ENCODE measurements at places on chromosomes 7 and 10. TPM values are rescaled to one million over a fixed set of nuclear protein-coding genes. Genes with fewer than 3 reads are reported as not detected.

Gene ABCB1
- total RNA-seq: 3.0 TPM

Gene AUTS2
- total RNA-seq: 8.6 TPM

GRCh38 chr7:26667514-26668133 lies 196.8 kb downstream of the SKAP2 start:
- peak; percentile 61 for DNase-seq

DNA sequence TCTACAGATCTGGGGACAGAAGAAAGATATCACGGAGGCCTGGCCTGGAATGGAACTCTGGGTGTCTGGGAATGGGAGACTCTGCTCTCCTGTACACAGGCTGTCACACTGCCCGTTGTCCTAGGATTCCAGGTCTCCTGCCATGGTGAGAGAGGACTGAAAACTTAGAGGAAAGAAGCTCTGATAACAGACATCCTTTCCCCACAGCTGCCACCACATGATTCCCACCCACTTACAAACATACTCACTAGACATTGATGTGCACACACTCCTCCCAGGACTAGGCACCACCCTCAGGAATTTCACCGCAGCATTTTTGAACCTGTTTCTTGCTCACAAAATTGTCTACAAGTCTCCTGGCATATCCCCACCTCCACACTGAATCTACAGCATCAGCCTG lies 5.7 kb downstream of the ZNF92 start:
- no peak for DNase-seq

- DNase-seq: no peak
Observed at GRCh38 chr10:29263506-29263905, 25.4 kb upstream of the LYZL1 start.

GRCh38 chr10:84829131-84829530 lies 500.7 kb downstream of the CCSER2 start:
- no peak for DNase-seq

GRCh38 chr10:70598857-70599295 lies 3.7 kb downstream of the PRF1 start:
- DNase-seq: peak; percentile 42

GRCh38 chr7:125567686-125568085 lies 638.1 kb upstream of the POT1 start:
- DNase-seq: no peak

All from right atrium auricular region (tissue), 2 donors.